ENCODE measurements at places on chromosomes 2 and 18.

- no peak for DNase-seq
Measured at GRCh38 chr2:205880048-205880447, 197.7 kb downstream of the NRP2 start.

DNA sequence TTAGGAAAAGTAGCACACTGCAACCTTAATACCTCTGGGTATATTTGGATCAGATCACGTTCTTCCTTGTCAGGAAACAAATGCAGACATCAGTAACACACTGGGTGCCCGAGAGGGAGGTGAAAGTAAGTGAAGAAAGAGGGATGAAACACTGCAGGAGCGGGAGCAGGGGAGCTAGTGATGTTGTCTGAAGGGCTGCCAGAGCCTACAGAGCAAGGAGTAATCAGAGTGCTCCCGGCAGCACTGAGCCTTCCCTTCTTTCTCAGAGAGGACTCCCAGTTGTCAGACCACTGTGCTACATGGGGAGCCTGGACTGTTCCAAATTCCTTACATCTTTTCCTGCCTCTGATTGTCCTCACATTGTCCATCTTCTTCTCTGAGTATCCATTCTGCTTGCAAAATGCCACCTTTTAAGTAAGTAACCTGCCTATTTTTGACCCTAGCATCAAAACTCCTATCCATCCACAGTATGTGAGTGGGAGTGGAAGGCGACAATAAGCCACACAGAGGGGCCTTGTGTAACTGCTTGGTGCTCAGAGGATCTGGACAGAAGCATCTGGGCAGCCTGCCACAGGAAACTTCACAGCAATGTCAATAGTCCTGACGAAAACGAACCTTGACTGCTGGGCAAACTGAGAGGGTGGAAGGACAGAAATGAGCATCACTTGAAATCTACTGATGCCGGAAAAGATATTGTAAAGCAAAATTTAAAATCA, 10.8 kb upstream of the NAB1 start:
- DNase-seq: no peak

- DNase-seq: peak; percentile 79
Measured at GRCh38 chr2:237529452-237530402, 36.6 kb upstream of the PRLH start.

GRCh38 chr2:29207352-29208148, 92.3 kb downstream of the CLIP4 start:
- DNase-seq: no peak

GRCh38 chr2:82224301-82224940, 1919.9 kb upstream of the LRRTM1 start:
- no peak for DNase-seq

- no peak for DNase-seq
Measured at GRCh38 chr2:239609607-239610310, 208.9 kb upstream of the HDAC4 start.

GRCh38 chr2:46342566-46343315, 45.5 kb downstream of the EPAS1 start:
- DNase-seq: no peak

DNA sequence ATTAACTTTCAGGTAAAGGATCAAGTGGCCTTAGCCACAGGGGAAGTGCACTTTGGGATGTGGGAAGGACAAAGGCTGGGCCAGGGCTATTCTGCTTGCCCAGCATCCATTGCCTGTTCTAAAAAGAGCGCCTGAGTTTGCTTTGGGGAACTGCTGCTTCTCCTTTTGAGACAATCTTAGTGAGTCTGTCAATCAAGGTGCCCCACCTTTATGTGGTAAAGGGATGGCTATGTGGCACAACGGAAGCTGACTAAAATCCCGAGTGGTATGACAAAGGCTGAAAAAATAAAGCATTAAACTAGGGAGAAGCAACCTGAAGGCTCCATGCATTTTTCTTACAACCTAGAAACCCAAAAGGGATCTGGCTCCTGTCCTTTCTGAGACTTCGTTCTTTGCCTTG, 540.5 kb downstream of the SLC4A3 start:
- no peak for DNase-seq

DNA sequence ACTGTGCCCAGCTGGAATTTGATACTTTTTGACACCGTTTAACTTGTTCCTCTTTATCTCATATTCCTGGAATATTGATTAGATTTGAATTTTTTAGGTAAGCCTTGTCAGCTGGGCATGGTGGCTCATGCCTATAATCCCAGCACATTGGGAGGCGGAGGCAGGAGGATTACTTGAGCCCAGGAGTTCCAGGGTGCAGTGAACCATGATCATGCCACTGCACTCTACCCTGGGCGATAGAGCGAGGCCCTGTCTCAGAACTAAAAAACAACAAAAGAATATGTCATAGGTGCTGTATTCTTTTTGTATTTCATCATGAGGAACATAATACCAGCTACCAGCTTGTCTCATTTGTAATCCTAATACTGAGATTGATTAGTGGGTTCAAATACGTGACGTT, 90.3 kb downstream of the ZNF532 start:
- DNase-seq: no peak

DNA sequence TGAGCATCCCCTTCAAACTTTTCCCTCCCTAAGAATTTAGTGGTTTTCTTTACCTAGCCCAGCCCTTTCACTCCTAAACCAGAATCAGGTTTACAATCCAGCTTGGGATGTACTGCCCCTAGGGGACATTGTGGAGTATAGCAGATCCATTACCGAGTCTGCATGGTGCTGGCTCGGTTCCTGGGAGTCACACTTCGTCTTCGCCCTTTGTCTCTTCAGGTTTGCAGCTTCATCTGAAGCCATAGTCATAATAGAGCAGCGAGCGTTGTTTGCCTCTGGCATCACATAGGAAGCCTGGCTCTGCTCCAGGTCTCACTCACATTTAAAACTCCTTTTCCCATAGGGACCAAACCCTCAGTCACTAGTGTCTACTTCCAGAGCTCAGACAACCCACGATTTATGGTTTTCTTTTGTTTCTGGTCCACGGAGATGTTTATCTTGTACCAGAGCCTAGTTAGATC, 16.8 kb upstream of the LYPD6 start:
- DNase-seq: peak; percentile 38

GRCh38 chr2:27884601-27885000, 5.6 kb downstream of the RBKS start:
- no peak for DNase-seq

GRCh38 chr18:80171054-80171872, 62.2 kb downstream of the ADNP2 start:
- DNase-seq: no peak

- DNase-seq: no peak
Measured at GRCh38 chr2:119692954-119693353, 14.0 kb downstream of the TMEM177 start.

- DNase-seq: no peak
Measured at GRCh38 chr2:120436460-120436739, 90.5 kb downstream of the INHBB start.

DNA sequence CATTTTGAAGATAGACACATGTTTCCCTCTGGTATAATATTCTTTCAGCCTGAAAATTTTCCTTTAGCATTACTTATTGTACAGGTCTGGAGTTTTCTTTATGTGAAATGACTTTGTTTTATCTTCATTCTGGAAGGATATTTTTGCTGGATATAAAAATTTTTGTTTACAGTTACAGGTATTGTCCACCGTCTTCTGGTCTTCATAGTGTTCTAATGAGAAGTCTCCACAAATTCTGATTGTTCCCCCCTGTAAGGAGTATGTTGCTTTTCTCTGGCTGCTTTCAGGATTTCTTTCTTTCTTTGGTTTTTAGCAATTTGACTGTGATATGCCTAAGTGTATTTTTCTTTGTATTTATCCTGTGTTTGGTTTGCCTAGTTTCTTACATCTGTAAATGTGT, 15.0 kb downstream of the UBXN4 start:
- DNase-seq: no peak

DNA sequence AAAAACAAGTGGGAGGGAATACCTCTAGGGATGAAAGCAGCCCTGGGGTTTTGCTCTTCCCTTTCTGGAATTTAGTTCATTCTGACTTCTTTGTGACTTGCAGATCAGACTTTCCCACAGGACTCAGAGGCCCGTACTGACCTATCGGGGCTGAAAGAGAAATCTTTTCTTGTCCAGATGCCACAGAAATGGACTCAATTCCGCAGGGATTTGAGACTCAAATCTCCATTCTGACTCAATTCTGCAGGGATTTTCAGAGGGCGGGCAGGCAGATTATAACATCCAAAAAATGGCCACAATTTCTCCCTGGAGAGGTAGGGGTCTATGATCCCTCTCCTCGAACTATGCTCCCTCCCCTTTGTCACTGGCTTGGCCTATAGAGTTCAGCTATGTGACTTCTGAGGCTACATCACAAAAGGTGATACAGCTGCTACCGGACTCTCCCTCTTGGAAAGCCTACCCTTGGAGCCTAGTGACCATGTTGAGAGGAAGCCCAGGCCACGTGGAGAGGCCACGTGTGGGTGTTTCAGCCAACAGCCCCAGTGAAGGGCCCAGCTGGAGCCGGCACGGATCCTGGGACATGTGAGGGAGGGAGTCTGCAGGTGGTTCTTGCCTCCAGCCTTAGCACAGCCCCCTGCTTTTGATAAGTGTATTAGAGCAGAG, 4.8 kb upstream of the EFHD1 start:
- DNase-seq: no peak

DNA sequence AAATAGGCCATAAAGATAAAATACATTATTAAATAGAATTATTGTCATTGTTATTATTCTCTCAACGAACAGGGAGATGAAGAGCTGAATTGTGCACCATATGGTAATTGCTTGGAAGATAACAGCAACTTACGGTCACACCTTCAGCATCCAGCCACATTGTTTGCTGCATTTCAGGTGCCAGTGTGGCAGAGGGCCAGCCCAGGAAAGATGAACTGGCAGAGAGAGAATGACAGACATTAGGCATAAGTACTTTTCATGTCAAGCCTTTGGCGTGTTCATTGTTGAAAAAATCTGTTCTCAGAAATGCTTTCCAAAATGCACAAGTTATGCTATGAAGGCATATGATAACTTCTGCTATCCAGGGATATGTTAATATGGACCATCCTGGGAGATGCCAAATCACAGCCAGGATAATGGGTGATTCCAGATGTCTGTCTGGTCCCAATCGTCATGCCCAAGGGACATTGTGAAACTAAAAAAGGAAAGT, 748.6 kb upstream of the PIK3C3 start:
- DNase-seq: no peak

DNA sequence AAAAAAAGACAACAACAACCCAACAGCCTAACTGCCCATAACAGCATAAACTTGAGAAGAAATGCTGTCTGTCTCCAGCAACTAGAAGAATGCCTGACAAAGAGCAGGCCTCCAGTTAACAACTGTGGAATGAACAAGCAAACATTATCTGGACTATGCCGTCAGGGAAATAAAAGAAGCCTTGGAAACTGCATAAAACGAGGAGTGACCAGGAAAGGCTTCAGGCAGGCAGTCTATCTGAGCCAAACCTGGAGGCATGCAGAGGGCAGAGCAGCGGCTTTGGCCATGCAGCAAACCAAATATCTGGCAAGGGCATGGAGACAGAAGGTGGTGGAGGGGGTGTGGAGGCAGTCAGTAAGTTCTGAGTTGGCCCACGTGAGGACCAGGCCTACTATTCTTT, 11.1 kb downstream of the HES6 start:
- DNase-seq: no peak

GRCh38 chr18:29605365-29605764, 1428.4 kb upstream of the CDH2 start:
- no peak for DNase-seq

- DNase-seq: no peak
Measured at GRCh38 chr2:230711224-230711623, 1.4 kb upstream of the CAB39 start.

- DNase-seq: no peak
Measured at GRCh38 chr2:74384051-74384450, 3.9 kb upstream of the DCTN1 start.

DNA sequence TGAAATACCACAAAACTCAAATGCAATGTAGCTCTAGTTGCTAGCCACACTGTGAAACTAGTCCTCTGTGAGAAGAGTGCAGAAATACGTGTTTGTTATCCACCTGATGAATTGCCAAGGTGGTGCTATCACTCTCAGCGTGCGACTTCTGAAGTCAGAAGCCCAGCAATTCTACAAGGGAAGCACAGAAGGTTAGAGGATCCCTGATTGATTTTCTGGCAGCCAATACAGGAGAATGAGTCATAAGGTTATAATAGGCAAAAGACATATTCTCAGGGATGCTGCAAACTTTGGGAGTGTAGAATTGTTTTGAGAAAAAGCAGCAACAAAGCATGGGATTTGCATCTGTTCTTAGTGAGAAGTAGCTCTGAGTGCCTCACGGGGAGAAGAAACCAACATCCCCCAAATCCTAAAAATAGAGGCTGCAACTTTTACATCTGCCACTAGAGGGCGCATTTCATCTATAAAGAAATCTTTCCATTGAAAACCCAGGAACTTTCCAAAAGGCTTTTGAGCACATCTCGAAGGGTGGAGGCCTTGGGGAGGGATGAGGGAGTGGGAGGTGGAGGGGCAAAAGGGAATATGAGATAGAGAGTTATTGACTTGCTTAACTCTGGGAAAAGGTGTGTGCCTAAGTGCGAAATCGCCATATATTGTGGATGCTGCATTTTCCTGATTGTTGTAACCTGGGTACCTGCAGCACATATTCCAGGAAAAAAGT, 78.0 kb downstream of the TMEM182 start:
- peak; percentile 54 for DNase-seq

DNA sequence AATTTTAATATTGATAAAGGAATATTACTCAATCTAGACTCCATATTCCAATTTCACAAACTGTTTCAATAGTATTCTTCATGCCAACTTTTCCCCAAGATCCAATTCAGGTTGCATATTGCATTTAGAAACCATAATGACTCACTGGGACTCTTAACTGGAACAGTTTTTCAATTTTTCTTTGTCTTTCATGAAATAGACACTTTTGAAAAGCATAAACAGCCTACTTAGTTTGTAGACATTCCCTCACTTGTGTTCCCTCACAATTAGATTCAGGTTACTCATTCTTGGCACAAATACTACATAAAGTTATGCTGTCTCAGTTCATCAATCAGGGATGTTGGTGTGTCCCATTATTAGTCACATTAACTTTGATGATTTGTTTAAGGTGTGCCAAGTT, 1768.4 kb upstream of the PIK3C3 start:
- DNase-seq: no peak

GRCh38 chr18:79413025-79413424, 17.3 kb downstream of the NFATC1 start:
- no peak for DNase-seq

- DNase-seq: no peak
Measured at GRCh38 chr2:64797881-64798575, 144.3 kb upstream of the SERTAD2 start.

DNA sequence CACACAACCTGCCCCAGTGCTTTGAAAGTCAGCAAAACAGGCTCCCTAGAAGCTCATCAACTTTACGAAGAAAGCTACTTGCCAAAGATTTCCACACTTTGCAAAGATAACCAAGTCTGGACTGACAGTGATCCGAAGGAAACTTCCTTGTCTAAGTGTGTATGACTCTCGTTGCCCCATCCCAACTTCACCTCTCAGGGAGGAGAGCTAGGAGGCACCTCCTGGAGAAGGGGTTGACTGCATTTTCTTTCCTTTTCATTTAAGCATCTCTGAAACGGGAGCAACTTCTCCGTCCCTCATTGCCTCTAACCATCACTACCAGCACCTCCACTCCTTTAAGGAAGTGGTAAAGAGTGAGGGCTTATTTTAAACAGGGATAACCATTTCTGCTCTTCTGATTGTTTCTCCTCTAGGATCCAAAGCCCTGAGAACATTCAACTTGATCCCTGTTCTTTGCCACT, 7.0 kb downstream of the ZEB2 start:
- DNase-seq: no peak

Data from MM.1S (cell line).